ENCODE measurements at places on chromosomes 3 and 15.

- DNase-seq: no peak
Observed at GRCh38 chr3:144491333-144491732, 519.7 kb downstream of the DIPK2A start.

GRCh38 chr3:117201901-117202774 is 492.6 kb downstream of the TUSC7 start:
- no peak for DNase-seq

GRCh38 chr3:58792921-58793451 is 126.4 kb upstream of the FAM3D start:
- DNase-seq: no peak

- DNase-seq: no peak
Observed at GRCh38 chr3:10845839-10846656, 30.0 kb downstream of the SLC6A11 start.

- no peak for DNase-seq
Observed at GRCh38 chr15:69232765-69233164, 65.9 kb upstream of the PAQR5 start.

DNA sequence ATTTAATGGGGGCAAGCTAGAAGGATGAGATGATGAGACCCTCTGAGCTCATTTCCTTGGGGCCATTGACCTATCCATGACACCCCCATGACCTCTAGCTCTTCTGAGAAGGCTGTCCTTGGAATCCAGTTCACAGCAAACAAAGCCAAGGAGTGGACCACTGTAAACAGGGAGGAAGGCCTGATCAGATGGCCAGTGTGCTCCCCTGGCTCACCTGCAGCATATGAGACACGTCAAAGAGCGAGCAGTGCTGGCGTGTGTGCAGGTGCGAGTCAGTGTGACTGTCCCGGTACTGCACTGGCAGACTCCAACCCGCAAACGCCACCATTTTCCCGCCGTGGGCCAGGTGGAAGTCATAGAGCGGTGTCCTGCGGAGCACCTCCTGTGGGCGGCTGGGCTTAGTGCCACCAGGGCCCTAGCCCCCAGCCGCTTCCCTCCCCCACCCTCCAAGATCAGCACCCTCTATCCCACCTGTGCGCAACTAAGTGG is 339 bp downstream of the AMT start:
- no peak for DNase-seq

Measured in CD8-positive, alpha-beta T cell (primary cell).